HuH-7 (cell line): ENCODE measurements at places on chromosomes 7 and 10.

GRCh38 chr7:106740806-106741205 is 79.8 kb upstream of the CCDC71L start:
- no peak for DNase-seq

DNA sequence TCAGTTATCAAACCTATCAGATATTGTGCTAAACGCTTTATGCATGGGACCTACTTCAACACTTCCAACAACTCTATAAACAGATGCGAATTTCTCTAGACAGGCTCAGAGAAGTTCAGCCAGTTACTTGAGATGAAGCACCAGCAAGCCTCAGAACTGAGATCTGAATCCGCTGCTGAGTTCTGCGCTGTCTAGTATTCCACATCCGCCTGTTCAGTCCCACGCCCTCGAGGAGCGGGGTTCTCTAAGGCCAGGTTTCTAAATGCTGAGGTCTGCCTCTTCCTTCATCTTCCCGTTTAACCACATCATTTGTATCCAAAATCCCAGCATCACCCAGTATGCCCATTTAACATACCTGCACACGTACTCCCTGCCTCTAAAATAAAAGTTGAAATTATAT is 297.8 kb upstream of the ZNF32 start:
- no peak for DNase-seq

- DNase-seq: no peak
These were observed 173.3 kb downstream of the SLC16A9 start for GRCh38 chr10:59536167-59537014.

DNA sequence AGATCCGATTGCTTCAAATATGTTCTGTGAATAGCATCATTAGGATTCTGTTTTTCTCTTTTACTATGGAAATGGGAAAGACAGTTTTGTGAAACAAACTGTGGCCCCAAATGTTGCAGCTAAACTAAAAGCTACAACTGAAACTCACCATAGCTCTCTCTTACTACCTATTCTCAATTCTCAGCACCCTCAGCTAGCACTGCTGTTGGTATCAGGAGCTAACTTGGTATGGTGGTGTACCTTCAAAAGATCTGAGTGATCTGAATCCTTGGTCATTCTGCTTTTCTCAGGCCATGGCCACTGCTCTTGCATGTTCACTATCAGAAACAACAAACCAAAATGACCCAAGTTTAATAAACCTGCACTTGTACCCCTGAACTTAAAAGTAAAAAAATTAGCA is 1208.0 kb downstream of the SORCS1 start:
- no peak for DNase-seq

- no peak for DNase-seq
These were observed at the start of gene ARHGAP22 for GRCh38 chr10:48604991-48605508. Gene ARHGAP22, minus strand, starts transcription at chr10:48605073. Its CDS starts 277 bp downstream, at chr10:48604796.

DNA sequence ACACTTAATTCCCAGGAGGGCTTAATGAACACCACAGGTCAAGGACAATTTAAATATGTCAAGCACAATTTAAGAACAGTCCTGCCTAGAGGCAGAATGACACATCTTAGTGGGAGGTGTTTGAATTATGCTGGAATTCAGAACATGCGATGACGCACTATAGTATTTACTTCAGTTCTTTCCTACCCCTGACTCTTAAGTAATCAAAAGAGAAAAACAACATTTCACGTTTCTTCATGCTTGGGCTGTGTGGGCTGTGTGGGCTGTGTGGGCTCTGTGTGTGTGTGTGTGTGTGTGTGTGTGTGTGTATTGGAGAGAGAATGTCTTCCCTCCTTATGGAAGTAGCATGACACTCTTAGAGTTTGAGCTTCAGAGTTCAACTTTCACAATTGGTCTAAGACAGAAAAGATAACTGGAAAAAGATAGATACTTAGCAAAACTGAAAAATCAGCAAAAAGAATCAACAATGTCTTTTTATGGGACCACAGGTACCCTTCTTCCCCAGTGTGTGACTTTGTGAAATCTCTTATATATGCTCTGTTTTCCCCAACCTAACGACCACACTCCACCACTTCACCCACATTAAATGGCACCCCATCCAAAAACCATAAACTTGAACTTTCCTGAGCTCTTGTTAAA is 33.7 kb upstream of the CABCOCO1 start:
- no peak for DNase-seq

GRCh38 chr10:71250405-71250804 is 38.0 kb downstream of the UNC5B start:
- no peak for DNase-seq

DNA sequence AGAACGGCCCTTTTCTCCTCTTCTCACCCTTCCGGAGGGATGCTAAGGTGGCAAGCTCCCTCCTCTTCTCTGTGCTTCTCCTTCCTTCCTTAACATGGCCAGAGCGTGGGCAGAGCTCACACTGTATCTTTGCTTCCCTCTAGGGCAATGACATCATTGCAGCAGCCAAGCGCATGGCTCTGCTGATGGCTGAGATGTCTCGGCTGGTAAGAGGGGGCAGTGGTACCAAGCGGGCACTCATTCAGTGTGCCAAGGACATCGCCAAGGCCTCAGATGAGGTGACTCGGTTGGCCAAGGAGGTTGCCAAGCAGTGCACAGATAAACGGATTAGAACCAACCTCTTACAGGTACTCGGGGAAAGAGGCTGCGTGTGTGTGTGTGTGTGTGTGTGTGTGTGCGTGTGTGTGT is 36.6 kb downstream of the AP3M1 start:
- no peak for DNase-seq

GRCh38 chr10:114458216-114458920 is 54.1 kb upstream of the AFAP1L2 start:
- DNase-seq: no peak

DNA sequence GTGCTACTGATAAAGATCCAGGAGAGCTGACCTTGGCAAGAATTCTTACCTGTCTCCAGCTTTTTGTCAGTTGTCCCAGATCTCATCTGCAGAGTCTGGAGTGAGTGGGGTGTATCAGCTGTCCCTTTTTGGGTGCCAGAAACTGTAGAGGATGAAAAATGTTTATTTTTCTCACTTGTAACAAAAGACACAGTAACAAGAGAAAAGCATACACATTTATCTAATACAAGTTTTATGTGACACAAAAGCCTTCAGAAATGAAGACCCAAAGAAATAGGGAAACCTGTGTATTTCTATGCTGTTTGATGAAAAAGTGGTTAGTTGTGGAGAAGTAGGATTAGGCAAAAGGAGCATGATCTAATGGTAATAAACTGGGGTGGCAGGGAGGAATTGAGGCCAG is 58.5 kb upstream of the NPVF start:
- no peak for DNase-seq

DNA sequence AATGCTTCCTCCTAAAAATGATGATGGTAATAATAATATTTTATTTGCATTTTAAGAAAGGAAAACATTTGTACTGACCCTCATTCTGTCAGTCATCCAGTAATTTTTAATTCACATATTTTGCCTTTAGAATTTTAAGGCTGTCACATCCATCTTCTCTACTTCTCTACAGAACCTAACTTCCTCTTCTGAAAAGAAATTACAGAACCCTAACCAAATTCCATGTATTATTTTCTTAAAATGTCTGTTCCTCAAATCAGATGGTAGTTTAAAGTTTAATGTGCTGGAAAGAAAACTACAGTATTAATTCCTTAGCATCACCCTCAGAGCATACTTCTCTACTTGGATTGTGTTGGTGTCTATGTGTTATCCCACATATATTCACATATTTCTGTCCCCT is 9.0 kb downstream of the PIK3CG start:
- no peak for DNase-seq

DNA sequence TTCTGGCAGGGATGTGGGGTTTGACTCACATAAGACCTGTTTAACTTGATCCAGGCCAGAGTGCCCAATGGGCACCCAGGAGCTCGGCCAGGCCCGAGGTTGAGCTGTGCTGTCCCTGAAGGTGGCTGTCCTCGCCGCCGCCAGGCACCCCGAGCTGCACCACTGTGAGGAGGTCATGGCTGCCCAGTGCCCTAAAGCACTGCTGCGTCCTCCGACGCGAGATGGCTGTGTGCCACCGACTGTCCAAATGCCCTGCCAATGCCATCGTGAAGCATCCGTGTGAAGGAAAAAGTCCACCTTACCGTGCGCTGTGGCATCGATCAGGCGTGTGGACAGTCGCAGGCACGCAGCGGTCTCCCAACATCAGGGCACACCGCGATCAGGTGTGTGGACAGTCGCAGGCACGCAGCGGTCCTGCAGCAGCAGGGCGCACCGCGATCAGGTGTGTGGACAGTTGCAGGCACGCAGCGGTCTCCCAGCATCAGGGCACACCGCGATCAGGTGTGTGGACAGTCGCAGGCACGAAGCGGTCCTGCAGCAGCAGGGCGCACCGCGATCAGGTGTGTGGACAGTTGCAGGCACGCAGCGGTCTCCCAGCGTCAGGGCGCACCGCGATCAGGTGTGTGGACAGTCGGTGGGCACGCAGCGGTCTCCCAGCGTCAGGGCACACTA is 120.3 kb downstream of the VIPR2 start:
- no peak for DNase-seq

GRCh38 chr10:98170249-98171117 is 36.0 kb downstream of the R3HCC1L start:
- peak; percentile 37 for DNase-seq

DNA sequence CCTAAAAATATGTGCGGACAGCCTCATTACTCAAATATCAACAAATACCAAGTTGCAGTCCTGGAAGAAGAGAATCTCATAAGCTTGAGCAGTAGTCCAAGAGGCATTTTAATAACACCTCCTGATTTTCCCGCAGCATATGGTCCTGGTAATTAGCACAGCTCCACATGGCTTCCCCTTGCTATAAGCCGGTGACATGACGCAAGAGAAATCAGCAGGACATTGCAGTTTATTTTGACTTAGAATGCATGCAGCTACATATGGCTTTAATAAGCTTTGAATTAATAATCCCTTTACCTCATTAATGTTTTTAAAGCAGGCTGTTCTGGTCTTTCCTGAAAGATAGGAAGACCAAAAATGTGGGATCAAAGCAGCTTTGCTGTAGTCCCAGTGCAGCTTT is 137.6 kb downstream of the RAMP3 start:
- no peak for DNase-seq

DNA sequence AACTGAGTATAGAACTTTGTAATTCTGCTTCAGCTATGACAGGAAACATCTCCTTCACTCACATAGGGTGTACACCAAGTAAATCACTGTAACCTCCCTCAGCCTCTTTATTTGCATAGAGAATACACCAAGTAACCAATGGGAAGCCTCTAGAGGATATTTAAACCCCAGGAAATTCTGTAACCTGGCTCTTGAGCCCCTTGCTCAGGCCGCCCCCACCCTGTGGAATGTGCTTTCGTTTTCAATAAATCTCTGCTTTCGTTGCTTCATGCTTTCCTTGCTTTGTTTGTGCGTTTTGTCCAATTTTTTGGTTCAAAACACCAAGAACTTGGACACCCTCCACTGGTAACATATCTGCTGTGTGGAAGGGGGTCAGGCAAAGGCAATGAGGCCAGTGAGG is 60.2 kb downstream of the CLRN3 start:
- DNase-seq: no peak

GRCh38 chr7:11153694-11154093 is 180.0 kb downstream of the PHF14 start:
- DNase-seq: no peak

DNA sequence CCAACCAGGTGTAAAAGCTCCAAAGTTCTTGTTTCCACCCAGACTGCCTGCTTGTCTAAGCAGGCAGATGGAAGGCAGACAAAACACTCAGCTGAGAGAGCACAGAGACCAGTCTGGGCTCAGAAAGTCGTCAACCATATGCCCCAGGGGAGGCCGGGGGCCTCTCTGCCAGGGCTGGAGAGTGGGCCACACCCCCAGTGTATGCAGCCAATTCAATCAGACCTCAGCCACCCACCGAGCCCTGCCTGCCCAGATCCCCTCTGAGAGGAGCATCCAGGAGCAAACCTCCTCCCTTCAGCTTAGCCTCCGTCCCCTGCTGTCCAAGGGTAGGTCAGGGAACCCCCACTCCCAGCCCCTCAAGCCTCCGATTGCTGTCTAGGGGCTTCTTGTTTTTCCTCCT is 196.3 kb downstream of the LSM5 start:
- no peak for DNase-seq

DNA sequence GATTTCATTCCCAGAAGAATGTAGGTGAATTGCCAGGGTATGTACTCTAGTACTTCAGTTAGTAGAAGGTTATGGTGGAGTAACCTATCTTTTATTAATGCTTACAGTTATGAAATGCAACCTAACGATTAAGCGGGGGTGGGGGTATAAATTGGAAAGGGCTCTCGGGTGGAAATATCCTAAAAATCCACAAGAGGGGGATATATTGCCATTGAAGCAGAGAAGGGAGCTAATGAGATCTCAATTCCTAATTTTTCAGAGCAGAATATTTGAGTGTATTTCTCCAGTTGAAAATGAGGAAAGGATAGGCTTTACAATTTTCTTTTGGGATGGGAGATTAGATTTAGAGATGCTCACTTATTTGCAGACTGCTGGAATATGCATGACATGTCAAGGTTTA is 90.8 kb downstream of the DNAJB9 start:
- DNase-seq: peak; percentile 53

GRCh38 chr7:70210200-70210935 is 612.1 kb downstream of the AUTS2 start:
- DNase-seq: no peak

GRCh38 chr7:91462316-91462715 is 198.1 kb downstream of the FZD1 start:
- no peak for DNase-seq

DNA sequence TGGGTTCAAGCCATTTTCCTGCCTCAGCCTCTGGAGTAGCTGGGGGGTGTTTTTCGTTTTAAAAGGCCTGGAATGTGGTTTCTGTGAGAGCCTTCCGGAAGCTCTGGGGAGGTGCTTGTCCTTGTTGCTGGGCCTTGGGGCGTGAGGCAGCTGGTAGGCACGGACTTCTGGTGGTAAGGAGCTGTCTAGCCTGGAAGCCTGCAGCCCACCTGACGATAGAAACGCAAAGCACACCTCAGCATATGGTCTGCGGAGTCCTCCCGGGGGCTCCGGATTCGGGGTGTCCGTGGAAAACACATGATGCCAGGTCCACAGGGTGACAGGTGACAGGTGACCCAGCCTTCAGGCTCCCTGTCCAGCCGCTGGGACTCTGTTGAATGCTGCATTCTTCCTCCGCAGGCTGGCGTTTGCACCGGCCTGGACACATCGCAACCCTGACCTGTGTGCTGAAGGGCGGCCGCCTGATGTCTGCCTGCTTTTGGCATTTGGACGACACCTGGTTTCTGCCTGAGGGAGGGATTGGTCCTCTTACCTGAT is 37.3 kb downstream of the INPP5A start:
- no peak for DNase-seq

DNA sequence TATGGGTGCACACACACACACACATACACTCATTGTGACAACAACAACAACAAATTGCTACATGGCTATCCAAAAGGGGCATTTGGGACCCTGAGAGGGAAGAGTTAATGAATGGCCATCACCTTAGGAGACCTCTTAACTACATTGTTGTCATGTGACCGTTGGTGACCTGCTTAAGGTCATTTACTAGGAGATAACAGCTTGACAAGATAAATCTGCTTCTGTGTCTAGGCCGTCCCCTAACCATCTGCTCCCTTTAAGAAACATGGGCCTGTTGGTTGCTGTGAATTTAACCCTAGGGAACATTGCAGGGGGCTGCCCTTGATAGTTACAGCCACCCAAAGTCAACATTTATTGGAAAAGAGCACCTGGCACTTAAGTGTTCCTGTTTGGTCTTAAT is 29.7 kb downstream of the C1QL3 start:
- DNase-seq: no peak
